ENCODE measurements at places on chromosomes 1 and 21.

GRCh38 chr1:78333502-78333901 lies 157.3 kb upstream of the PTGFR start:
- DNase-seq, result no peak

GRCh38 chr1:25504706-25505595 lies 38.5 kb upstream of the LDLRAP1 start:
- no peak for DNase-seq

DNA sequence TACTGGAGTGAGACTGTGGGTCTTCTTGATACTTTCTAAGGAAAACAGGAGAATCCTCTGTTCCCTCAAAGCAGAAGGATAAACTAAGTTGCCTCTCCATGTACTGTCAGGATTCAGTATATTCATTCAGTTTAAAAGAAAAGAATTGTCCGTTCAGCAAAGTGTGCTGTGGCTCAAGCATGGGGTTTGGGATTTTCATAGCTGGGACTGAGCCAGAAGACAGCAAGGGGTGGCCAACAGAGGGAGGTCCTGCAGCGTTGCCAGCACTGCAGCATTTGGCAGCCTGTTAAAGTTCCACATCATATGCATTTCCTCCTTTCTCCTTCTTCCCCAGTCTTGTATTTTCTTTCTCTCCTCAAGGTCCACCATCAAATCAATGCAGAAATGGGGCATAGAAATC lies 75.1 kb downstream of the DTL start:
- no peak for DNase-seq

GRCh38 chr1:43439781-43440180 lies 13.9 kb downstream of the HYI start:
- DNase-seq, result no peak

DNA sequence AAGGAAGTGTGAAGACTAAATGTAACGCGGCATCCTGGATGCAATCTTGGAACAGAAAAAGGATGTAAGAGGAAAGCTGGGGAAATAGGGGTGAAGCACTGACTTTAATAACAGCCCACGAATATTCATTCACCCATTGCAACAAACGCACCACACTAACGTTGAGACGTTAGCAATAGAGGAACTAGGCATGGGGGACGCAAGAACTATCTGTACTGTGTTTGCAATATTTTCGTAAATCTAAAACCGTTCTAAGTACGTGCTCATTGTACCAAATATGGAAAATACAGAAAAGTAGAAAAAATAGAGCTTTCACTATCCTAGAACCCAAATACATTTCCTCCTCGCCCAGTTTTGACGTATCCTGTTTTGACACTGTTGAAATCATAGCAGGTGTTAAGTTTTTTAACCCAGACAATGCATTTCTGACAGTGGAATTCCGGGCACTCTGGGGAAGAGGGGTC lies 3.9 kb downstream of the LAPTM5 start:
- DNase-seq, result no peak

- DNase-seq, result no peak
These were observed 207.6 kb upstream of the NFIA start for GRCh38 chr1:60874718-60875117.

GRCh38 chr1:46445773-46446256 lies 43.8 kb upstream of the DMBX1 start:
- no peak for DNase-seq

DNA sequence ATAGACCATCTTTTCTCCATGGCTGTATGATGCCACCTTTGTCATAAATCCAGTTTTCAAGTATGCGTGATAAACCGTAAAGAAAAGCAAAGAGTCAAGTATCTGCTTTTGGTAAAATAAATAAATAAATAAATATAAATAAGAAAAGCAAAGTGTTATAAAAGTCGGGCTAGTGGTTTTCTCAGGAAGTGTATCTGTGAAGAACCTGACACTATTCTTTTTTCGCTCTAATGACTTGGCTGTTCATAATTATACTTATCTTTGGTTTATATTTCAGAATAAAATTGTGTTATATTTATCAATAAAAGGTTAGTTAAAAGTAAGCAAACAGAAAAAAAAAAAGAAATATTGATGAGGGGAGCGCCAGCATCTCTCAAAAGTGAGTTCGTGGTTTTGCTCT lies 594 bp upstream of the EXO5 start:
- no peak for DNase-seq

DNA sequence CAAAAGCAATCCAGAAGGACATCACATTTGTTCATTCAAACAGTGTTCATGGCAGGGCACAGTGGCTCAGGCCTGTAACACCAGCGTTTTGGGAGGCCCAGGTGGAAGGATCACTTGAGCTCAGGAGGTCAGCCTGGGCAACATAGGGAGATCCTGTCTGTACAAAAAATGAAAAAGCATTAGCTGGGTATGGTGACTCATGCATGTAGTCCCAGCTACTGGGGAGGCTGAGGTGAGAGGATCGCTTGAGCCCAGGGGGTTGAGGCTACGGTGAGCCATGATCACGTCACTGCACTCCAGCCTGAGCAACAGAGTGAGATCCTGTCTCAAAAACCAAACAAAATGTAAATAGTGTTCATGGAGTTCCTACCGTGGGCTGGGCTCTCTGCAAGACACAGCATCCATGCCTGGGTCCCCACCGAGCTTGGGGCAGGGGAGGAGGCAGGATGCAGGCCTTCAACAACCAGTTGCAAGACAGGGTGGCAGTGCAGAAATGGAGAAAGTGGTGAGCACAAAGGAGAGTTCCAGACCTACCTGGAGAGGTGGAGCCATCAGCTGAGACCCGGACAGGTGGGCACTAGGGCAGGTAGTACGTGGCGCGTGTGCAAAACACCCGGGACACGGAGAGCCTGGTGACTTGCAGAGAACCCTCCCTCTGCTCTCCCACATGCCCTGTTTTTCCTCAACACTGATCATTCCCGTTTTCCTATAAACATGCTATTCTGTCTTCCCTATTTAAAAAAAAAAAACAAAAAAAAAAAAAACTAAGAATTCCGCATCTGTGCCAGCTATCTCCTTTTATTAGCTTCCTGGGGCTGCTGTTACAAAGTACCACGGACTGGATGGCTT lies 138.9 kb downstream of the TOMM20 start:
- DNase-seq, result peak; percentile 23

DNA sequence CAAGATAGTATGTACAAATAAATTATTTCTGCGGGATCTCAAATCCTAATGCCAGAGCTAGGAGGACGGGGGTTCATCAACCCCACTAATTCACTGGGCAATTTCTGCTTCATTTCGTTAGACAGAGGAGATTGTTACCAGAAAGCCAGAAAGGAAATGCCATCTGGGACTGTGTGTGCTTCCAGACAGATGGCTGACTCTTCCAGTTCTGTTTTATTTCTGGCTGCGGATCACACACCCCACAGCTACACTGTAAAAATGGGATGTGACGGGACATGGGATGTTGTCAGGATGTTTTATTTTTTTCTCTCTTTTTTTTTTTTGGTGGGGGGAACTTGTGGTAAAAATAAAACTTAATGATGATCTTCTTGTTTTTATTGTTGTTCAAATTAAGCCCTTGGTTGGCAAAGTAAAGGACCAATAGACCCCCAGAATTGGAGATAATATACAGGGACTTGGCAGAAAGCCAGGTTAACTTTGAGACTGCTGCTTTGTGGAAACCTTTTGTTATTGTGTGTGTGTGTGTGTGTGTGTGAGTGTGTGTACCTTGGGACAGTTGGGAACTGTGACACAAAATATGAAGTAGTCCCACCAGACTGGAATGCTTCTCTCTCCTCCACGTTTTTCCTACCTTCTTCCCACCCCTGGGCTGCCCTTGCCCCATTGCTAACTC lies 114.5 kb downstream of the NUF2 start:
- no peak for DNase-seq

DNA sequence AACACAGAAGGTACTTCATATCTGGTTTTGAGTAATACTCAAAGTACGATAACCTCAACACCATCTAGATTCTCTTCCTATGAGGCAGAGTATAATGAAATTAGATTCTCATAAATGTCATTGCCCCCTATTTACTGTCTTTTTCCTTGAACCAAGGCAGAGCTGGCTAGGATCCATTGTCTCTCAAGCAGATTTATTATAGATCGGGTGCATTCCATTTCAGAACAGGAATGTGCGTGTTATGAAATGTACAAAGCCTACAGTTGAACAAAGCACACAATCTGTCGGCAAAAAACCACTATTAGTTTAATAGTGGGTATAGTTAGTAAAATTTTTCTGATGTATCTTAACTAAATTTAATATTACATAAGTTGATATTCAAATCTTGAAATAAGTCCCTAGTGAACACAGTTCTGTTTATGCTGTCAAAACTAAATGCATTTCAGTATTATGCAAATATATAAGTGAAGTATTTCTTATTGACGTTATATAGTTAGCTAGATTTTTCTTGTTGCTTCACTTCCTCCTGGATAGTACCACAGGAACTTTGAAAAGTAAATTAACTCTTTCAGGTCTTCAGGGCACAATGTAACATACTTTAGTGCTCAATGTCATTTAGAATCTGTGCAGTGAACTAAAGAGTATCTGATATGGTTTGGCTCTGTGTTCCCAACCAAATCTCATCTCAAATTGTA lies 92.1 kb downstream of the DDAH1 start:
- no peak for DNase-seq

DNA sequence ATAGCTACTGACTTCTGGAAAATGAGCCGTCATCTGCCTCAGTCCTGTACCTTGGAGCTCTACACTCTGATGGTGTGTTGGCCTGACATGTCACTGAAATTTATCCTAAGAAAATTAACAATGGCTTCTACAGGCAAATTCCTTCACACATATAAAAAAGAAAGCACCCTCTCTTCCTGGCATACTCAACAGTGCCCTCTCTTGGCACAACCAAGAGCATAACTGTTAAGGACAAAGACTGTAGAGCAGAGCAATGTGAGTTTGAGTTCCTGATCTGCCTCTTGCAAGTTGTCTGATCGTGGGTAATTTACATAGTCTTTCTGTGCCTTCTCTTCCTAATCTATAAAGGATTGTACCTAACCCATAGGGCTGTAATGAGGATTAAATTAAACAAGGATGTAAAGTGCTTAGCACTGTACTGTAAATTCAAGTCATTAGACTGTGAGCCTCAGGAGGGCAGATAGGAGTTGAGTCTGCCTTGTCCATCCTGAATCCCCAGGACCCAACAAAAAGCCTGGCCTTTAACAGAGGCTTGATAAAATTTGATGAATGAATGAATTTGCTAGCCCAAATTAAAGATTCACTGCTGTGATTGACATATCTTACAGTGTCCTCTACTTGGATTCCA lies 83.5 kb downstream of the SYF2 start:
- DNase-seq, result no peak
